Lung (tissue), 17 donors: ENCODE measurements at places on chromosomes 2 and 18.

GRCh38 chr2:24399434-24400206 is 39.3 kb upstream of the ITSN2 start:
- no peaks in the 10 kb centered on the region for H3K4me1 ChIP-seq
- H3K36me3 ChIP-seq = no peaks in the 10 kb centered on the region
- peak; percentile 19 for DNase-seq
- no peaks in the 10 kb centered on the region for H3K27me3 ChIP-seq
- no peak overlapping the region for H3K27ac ChIP-seq
- H3K4me3 ChIP-seq = no peak overlapping the region

DNA sequence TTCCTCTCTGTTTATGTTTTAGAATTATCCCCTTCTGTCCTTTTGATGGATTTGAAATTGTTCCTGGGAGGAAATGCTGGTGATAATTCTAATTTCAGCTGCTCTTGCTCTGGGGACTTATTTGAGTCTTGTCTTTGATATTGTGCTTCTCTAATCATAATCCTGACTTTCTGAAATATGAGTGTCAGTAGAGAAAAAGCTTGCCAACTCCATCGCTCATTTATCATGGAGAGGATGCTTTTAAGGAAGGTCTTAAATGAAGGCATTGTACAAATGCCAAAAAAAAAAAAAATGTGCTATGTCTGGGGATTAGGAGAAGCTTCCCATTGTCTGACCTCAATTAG is 159.5 kb downstream of the NYAP2 start:
- DNase-seq = no peak
- no peaks in the 10 kb centered on the region for H3K27me3 ChIP-seq
- H3K4me3 ChIP-seq = no peak overlapping the region

GRCh38 chr18:76619621-76620315 is 124.7 kb upstream of the ZNF516 start:
- peaks cover 6% of the 10 kb centered on the region for H3K4me1 ChIP-seq
- no peaks in the 10 kb centered on the region for H3K36me3 ChIP-seq
- peak; percentile 88 for DNase-seq
- H3K4me3 ChIP-seq = peak overlapping the region; percentile 7

- H3K27ac ChIP-seq = no peak overlapping the region
- no peak overlapping the region for H3K4me3 ChIP-seq
- no peaks in the 10 kb centered on the region for H3K27me3 ChIP-seq
- DNase-seq = no peak
- H3K4me1 ChIP-seq = no peaks in the 10 kb centered on the region
Observed at GRCh38 chr2:179951680-179952079, 55.4 kb downstream of the CWC22 start.

- no peak overlapping the region for H3K27ac ChIP-seq
- DNase-seq = no peak
- H3K36me3 ChIP-seq = no peaks in the 10 kb centered on the region
- no peak overlapping the region for H3K4me3 ChIP-seq
- H3K27me3 ChIP-seq = no peaks in the 10 kb centered on the region
- peaks cover 6% of the 10 kb centered on the region for H3K4me1 ChIP-seq
Observed at GRCh38 chr2:38592951-38593350, 9.8 kb downstream of the HNRNPLL start.

- H3K27me3 ChIP-seq = peaks cover 13% of the 10 kb centered on the region
- DNase-seq = no peak
- H3K4me3 ChIP-seq = no peak overlapping the region
- no peaks in the 10 kb centered on the region for H3K4me1 ChIP-seq
- H3K27ac ChIP-seq = no peak overlapping the region
Observed at GRCh38 chr2:121004950-121005349, 269.3 kb downstream of the GLI2 start.

DNA sequence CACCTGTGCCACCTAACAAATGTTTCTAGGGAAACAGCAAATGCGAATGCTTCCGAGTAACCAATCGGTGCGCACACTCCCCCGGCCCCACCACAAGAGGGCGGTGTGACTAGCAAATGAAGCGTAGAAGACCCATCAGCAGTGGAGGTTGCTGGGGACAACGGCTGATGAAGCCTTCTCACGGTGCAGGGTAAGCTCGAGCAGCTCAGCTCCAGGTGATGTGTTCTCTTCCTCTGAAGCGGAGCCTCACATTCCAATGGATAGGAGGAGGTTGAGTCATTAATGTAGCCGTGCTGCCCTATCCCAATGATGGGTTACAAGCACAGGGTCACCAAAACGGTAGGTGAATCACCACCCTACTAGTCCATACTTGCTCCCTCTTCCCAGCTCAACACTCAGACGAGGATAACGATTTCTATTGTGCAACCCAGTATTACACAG is 127.6 kb upstream of the TWIST2 start:
- peak; percentile 37 for DNase-seq
- no peak overlapping the region for H3K27ac ChIP-seq
- H3K36me3 ChIP-seq = no peaks in the 10 kb centered on the region
- H3K27me3 ChIP-seq = no peaks in the 10 kb centered on the region
- H3K4me3 ChIP-seq = no peak overlapping the region

DNA sequence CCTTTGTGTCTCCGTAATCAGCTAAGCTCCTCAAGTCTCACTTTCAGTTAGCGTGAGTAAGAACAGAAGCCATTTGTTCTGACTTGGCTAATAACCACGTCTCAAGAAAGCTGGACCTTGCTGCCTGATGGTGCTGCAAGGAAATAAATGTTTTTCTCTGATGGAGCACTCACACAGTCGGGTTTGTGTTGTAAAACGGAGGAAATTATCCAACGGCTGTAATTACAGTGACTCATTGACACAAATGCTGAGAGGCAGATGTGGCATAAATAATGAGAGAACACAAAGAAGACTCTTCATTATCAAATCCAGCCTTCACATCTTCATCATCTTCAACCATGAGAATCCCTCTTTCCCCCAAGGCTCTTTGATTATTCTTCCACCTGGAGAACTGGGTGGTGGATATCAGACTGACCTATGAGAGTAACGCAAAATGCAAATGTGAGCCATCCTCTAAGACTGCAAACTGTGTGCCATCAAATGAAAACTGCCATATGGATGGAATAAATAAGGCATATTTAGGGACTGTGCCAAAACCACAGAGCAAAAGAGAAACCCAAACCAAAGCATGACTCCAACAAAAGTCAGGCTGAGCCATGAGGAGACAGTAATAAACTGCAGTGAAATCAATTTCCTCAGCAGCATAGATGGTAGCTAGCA is 252.6 kb downstream of the RND3 start:
- H3K27ac ChIP-seq = no peak overlapping the region
- no peak overlapping the region for H3K4me3 ChIP-seq
- peak; percentile 23 for DNase-seq
- no peaks in the 10 kb centered on the region for H3K27me3 ChIP-seq
- peaks cover 5% of the 10 kb centered on the region for H3K4me1 ChIP-seq
- H3K36me3 ChIP-seq = no peaks in the 10 kb centered on the region

DNA sequence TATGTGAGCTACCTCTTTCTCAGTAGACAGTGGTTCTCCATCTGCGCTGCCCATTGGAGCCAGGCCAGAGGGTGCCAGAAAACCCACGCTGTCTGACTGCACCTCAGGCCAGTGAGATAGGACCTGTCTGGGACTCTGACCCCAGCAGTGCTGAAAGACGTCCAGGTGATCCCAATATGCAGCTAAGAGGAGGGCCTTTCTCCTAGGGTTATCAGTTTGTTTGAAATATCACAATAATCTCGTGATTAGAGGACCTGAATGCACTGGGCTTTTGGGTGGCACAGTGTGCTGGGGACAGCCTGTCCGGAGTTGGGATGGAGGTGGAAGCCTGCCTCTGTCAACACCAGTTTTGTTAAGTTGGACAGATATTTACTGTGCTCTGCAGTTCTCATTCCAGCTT is 216.3 kb downstream of the LDLRAD4 start:
- peaks cover 3% of the 10 kb centered on the region for H3K4me1 ChIP-seq
- no peak for DNase-seq
- no peak overlapping the region for H3K4me3 ChIP-seq
- H3K36me3 ChIP-seq = no peaks in the 10 kb centered on the region

DNA sequence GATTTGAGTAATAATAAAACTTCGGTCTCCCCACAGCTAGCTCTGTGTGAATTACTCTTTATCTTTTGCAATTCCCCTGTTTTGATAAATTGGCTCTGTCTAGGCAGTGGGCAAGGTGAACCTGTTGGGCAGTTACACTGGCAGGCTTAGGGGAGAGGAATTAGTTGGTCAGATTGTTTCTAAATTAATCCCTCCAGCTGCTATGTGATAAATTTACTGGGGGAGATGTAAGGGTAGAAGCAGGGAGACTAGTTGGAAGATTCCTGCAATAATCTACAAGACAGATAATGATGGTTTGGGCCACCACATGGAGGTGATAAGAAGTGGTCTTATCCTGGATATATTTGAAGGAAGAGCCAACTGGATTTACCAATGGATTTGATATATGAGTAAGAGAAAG is 118.5 kb upstream of the TACR1 start:
- H3K36me3 ChIP-seq = no peaks in the 10 kb centered on the region
- H3K4me3 ChIP-seq = no peak overlapping the region
- no peak for DNase-seq
- H3K4me1 ChIP-seq = no peaks in the 10 kb centered on the region
- H3K27ac ChIP-seq = no peak overlapping the region
- no peaks in the 10 kb centered on the region for H3K27me3 ChIP-seq

- no peak for DNase-seq
- H3K36me3 ChIP-seq = no peaks in the 10 kb centered on the region
- H3K27ac ChIP-seq = no peak overlapping the region
- no peak overlapping the region for H3K4me3 ChIP-seq
- no peaks in the 10 kb centered on the region for H3K27me3 ChIP-seq
Observed at GRCh38 chr18:65706646-65707045, 44.2 kb upstream of the CDH7 start.

GRCh38 chr2:127012215-127012614 is 94.7 kb downstream of the BIN1 start:
- peak; percentile 44 for DNase-seq
- H3K4me1 ChIP-seq = no peaks in the 10 kb centered on the region
- no peak overlapping the region for H3K4me3 ChIP-seq
- no peaks in the 10 kb centered on the region for H3K36me3 ChIP-seq
- H3K27ac ChIP-seq = no peak overlapping the region
- no peaks in the 10 kb centered on the region for H3K27me3 ChIP-seq

DNA sequence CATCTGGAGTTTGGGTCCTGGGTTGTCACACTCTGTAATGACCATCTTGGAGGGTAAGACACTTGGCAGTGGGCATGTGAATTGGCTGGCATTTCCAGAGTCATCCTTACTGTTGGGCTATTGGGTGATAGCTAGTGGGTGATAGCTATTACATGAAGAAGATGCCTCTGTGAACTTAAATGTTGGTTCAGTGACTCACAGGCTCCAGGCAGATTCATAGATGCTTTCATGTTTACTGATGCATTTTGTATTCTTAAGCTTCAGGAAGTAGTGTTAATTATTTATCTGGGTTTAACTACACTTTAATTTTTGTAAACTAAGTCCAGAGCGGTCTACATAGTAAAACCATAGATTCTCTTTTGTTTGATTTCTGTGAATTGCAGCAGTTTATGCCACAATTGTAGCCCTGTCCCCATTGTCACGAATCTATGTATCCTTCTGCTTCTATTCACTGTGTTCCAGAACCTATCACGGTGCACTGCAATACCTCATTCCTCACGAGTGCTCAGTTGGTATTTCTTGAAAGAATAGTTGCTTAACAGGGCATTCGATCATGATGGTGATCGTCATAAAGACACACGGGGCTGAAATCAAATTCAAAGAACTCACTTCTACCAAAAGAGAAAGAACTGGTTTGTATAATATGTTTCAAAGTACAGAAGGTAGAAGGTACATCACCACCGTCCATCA is 79.7 kb downstream of the GBX2 start:
- no peaks in the 10 kb centered on the region for H3K27me3 ChIP-seq
- H3K4me3 ChIP-seq = no peak overlapping the region
- DNase-seq = no peak
- H3K36me3 ChIP-seq = no peaks in the 10 kb centered on the region

GRCh38 chr2:190802626-190803209 is 77.9 kb upstream of the GLS start:
- no peaks in the 10 kb centered on the region for H3K27me3 ChIP-seq
- H3K27ac ChIP-seq = no peak overlapping the region
- H3K4me3 ChIP-seq = no peak overlapping the region
- no peaks in the 10 kb centered on the region for H3K36me3 ChIP-seq

GRCh38 chr18:79790996-79791972 is 6.5 kb upstream of the KCNG2 start:
- H3K4me1 ChIP-seq = peaks cover 3% of the 10 kb centered on the region
- DNase-seq = peak; percentile 81
- no peak overlapping the region for H3K27ac ChIP-seq
- H3K27me3 ChIP-seq = peaks cover 39% of the 10 kb centered on the region
- no peaks in the 10 kb centered on the region for H3K36me3 ChIP-seq

DNA sequence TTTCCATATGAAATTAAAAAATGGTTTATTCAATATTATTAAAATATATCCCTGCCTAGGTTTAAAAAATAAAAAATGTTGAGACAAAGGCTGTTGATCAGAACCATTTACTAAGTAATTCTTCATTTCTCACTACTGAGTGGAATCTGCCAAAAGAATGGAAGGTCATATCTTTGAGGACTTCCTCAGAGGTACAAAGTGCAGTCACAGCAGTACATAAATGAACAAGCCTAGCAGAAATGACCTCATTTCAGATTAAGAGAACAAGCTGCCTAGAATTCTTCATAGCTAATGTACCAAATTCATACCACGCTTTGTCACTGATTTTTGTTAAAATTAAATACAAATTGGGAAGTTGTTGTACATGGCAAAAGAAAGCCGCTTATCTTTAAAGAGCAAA is 318.9 kb upstream of the TFPI start:
- H3K4me3 ChIP-seq = no peak overlapping the region
- DNase-seq = no peak
- H3K27me3 ChIP-seq = no peaks in the 10 kb centered on the region
- no peaks in the 10 kb centered on the region for H3K36me3 ChIP-seq
- no peak overlapping the region for H3K27ac ChIP-seq
